ENCODE measurements at places on chromosomes 7 and 10.

DNA sequence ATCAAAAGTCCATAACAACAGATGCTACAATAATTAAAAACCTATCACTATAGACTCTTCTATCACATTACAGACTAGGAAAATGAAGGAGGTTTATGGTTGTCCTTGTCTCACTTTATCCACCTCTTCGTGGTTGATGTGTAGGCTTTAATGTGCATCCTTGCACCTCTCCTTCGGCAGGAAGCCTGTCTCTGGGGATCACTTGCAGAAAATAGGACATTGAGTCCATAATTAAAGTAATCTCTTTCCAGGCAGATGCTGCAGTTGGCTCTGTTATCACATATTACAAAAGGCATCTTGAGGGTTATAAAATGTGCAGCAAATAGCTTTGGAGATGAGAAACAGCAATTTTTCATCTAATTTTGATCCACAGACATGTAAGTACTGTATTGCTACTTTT, 168.4 kb downstream of the RELN start:
- peak; percentile 23 for DNase-seq

GRCh38 chr10:89894051-89894450, 192.7 kb downstream of the KIF20B start:
- DNase-seq: no peak

- DNase-seq: no peak
These were observed 93.6 kb downstream of the SNX10 start for GRCh38 chr7:26385240-26385639.

GRCh38 chr10:63521416-63522276, 445 bp downstream of the REEP3 start:
- DNase-seq: peak; percentile 67

DNA sequence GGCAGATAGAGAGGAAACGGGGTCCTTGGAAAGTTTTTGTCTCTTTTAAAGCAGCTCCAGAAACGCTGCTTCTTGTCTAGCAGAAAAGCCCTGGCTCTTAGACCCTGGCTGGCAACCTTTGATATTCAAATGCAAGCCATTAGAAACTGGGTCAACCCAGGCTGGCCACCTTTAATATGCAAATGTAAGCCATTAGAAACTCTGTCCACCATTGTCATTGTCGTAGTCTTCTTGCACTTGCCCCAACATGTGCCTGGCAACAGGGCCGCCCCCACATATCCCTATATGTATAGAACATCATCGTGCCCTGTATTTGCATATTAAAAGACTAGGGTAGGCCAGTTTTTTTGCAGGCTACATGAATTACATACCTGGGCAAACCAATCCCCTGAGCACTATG, 621.3 kb upstream of the DPP6 start:
- no peak for DNase-seq

DNA sequence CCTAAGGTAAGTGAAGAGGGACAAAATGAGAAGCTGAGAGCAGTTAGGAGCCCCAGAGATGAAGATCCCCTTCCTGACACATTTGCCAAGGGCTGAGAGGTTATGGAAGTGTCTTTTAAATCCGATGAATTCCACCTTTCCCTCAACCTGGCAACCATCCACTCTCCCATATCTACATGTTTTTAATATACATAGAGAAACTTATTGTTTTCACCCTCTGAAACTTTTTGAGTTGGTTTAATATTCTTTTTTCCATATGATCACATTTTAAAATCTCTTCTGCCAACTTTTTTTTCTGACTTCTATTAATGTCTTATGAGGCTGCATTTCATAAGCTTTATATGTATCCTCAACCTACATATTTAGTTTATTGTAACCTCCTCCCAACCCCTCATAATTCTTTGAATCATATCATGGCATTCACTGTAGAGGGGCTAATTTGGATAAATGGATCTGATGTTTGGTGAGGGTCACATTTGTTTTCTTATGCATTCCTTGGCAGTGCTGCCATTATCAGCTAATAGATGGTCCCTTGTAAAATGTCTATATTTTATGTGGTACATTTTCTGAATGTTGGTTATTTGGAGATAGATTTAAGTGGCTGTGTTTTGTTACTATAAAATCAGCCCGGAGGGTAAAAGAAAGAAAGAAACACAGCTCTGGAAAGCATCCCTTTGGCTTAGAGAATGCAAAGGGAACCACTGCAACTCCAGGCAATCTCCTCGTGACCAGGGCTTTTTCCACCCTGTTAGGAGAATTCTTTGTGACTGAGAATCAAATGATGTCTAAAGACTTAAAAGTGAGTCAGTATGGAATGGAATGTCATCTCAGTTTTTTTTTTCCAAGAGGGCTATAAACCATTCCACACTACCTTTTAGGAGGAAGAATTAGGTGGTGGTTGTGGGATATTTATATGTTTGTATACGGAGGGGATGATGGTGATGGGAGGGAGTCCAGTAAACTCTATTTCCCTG, 334.4 kb downstream of the SUGCT start:
- DNase-seq: no peak

DNA sequence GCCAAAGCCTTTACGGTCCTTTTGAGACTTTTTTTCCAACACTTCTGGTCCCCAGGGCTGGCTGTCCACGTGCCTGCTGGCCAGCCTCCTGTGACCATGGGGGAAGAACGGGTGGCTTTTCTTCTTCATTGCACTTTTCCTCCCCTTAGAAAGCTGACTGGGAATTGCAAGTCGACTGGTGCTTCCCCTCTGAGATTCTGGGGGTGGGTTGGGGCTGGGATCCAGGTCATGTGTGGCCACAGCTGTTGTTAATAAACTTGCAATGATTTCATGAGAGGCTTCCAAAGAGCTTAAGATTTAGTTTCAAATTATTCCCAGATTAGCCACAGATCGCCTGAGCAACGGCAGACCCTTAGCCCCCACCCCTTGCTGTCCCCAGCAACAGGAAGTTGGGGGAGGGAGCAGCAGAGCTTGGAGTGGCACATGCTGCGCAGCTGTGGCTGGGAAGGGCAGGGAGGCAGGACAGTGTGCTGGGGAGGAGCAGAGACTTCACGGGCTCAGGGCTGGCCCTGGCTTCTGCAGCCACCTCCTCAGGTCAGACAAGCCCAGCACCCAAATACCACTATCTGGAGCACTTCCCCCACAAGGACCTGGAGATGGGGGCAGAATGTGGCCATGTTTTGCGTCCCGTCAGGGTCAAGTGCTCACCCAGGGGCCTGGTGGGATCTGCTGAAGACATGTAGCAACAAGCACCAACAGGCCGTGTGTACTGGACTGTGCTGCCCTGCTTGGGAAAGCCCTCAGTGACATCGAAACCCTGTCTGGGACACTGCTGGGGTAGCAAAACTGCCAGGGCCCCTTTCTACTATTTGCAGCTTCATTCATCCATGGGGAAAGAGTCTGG, 147.1 kb downstream of the RNF216 start:
- DNase-seq: peak; percentile 89

DNA sequence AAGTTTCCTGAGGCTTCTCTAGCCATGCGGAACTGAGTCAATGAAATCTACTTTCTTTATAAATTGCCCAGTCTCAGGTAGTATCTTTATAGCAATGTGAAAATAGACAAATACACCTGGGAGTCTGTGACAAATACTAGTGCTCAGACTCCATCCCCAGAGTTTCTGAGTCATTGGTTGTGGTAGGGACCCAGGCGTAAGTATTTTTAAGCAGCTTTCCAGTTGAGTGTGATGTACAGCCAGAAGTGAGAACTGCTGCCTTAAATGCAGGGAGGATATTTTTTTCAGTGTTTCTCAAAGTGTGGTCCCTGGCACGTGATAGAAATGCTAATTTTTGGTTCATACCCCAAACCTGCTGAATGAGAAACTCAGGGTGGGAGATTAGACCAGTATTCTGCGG, 121.7 kb downstream of the SORCS3 start:
- DNase-seq: no peak

GRCh38 chr10:53140506-53140905, 367.9 kb upstream of the MBL2 start:
- DNase-seq: no peak

- DNase-seq: no peak
These were observed 297.9 kb upstream of the KLF6 start for GRCh38 chr10:4082861-4083260.

DNA sequence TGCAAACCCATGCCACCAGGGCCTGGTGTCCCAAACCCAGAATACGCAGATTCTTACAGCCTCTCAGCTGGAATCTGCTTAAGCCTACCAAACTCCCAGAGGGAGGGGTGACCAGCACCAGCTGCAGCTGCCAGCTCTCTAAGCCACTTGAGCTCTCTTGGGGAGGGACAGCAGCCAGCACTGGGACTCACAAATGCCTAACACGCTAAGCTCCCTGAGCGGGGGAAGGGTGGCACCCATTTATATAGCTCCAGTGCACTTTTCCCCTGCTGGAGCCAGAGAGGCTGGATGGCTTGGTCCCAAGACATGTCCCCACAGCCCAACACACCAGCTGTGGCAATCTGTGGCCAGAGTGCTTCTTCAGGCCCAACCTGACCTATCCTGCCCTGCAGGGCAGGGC, 326.8 kb upstream of the NRG3 start:
- DNase-seq: no peak

DNA sequence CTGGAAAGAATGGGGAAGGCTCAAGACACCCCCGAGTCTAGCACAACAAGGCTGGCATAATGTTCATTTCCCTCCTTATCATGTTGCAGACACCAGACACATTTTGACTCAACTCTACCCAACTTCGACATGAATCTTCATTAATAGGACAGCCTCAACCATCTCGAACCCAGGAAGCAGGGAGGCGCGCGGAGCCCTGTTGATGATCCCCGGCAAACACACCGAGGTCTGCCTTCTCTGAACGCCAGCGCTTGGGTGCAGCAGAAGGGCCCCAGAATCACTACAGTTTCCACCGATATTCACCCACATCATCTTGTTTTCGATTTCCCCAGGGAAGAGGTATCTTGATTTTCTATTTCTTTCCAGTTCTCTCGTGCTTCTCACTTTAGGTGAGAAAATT, 563.6 kb downstream of the TCERG1L start:
- DNase-seq: no peak

GRCh38 chr7:25889765-25890164, 262.2 kb upstream of the NFE2L3 start:
- no peak for DNase-seq

GRCh38 chr7:3722396-3722922, 421.4 kb downstream of the SDK1 start:
- no peak for DNase-seq

DNA sequence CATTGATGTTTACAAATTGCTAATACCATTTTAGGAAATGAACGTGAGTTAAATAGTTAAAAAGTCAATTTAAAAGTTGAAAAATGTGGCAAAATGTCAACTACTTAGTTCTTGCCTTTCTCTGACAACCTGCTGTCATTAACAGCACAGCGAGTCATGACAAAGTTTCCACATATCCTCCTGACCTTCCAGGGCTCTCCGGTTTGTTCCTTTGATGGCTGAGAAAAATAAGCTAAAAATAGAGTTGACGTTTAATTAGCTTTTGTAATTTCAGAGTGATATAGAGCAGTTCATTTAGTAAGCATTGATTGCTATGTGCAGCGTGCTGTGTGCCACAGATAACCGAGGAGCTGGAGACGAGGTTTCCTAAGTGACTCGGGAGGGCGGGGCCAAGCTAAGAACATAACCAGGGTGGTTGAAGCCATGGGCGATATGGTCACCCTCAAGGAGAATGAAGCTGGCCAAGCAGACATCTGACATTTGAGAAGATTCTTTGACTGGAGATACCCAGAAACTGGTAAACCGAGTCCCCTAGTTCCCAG, 47.9 kb downstream of the OGDH start:
- DNase-seq: no peak

DNA sequence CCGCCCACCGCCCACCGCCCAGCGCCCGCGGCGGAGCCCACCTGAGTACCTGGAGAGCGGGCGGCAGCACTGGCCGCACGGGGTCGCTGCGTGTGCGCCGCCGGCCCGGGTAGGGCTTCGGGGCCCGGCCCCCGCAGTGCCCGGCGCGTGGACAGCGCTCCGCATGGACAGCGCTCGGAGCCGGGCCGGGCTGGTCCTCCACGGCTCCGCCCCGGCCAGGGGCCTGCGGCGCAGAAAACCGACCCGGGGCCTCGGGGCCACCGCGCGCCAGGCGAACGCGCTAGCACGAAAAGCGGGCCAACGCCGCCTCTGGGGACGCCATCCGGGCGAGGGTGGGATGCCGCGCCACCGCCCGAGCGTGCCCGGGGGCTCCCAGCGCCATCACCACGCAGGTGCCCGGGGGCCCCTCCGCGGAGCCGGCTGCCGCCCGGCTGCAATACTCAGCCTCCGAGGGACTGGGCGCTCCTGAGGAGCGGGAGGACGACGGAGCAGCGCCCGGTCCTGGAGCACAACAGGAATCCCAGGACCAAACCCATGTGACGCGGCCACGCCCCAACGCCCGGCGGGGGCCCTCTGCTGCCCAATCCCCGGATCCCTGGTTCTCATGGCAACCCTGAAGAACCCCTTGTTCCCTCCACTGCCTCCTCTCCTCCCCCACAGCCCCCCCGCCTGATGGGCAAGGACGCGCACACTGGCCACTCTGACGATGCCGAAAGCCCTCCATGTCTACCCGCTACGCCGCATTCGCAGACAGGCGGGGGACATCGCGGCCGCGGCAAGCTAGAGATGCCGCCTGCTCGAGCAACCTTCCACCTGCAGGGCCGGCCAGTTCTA, at the start of gene GRB10:
Gene GRB10, minus strand, starts transcription at position 522 of the 834 bp plus-strand sequence. CDS start 50,574 bp downstream, outside the sequence.
- no peak for DNase-seq

DNA sequence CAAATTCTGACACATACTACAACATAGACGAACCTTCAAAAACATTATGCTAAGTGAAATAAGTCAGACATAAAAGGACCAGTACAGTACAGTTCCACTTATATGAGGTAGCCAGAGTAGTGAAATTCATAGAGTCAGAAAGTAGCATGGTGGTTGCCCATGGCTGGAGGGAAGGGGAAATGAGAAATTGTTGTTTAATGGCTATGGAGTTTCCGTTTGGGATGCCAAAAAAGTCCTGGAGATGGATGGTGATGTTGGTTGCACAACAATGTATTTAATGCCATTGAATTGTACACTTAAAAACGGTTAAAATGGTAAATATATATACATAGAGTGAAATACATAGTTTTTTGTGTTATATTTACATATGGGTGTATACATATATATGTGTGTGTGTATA, 2.1 kb upstream of the SLC37A3 start:
- no peak for DNase-seq

DNA sequence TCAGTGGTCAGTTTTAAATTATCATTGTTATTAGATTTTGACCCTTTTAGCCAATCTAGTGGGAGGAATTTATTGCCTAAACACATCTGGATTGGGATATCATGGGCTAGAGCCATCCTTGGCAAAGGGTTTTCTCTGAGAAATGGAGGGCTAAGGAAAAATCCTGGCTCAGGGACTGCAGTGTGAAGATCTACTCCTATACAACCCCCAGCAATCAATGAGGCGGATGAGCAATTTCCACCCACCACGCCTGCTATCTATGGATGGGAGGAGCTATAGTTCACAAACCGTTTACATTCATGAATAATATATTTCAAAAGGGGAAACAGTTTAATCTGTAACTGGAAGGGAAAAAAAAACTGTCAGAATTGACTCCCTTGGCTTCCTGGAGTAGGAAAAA, 2.7 kb downstream of the CAV1 start:
- DNase-seq: no peak

All from BE2C (cell line).